ENCODE measurements at places on chromosomes 1 and 21. TPM values are rescaled to one million over a fixed set of nuclear protein-coding genes. Genes with fewer than 3 reads are reported as not detected.
A peak's percentile ranks its signal among the peaks of the same experiment; 100 is the strongest.

- DNase-seq: no peak
Observed at GRCh38 chr1:39828734-39829133, 40.1 kb upstream of the BMP8B start.

DNA sequence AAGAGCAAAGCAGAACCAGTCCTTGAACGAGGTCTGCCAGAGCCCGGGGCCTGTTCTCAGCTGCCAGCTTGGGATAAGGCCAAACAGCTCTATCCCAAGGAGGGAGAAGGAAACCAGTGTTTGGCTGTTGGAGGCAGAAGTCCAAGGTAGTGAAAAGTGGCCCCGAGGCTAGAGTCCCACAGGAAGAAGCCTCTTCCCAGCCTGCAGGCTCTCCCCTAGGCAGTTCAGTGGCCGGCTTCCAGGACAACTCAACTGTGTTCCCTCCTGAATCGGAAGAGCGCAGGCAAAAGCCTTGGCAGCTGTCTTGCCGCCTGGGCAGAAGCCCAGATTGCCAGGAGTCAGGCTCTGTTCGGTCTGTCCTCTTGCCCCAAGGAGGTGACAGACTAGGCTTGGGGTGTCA lies 19.3 kb downstream of the QSOX1 start:
- DNase-seq: peak; percentile 97

GRCh38 chr1:7232441-7233236 lies 447.4 kb downstream of the CAMTA1 start:
- no peak for DNase-seq

The IGSF3 gene
- 5.3 TPM for total RNA-seq

DNA sequence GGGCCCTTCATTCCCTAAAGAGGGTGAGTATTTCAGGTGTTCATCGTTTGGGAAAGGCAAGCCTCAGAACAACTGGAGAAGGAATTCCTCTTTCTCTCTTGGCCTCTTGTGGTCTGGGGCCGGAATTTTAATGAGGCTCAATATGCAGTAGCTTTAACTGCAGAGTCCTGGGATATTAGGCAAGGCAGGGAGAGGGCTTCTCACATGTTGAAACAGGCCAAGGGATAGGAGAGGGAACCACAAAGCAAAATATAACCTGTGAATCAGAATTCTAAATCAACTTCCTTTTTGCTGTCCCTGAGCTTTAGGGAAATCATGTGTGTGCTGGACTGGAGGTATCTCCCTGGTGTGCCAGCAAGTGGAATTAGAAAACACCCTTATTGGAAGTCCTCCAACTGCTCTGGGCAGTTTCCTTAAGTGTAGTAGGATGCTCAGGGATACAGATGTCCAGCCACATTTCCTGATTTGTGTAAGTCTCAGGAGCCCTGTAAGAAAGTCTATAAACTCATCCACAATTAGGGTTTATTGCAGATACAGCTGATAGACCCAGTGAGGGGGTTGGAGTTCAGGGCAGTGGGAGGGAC lies 215.8 kb upstream of the ZRANB2 start:
- DNase-seq: no peak

DNA sequence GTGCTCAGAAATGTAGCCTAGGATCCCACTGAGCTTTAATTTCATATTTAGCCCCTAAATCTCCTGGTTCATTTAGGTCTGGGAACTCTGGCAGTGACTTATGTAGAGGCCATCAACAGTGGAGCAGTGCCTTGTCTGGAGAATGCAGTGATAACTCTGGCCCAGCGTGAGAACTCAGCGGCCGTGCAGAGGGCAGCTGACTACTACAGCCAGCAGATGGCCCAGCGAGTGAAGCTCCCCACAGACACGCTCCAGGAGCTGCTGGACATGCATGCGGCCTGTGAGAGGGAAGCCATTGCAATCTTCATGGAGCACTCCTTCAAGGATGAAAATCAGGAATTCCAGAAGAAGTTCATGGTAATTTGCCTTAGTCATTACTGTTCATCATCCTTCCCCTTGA lies 17.8 kb downstream of the GBP6 start:
- DNase-seq: no peak

The FNDC5 gene
- total RNA-seq: 0.41 TPM

DNA sequence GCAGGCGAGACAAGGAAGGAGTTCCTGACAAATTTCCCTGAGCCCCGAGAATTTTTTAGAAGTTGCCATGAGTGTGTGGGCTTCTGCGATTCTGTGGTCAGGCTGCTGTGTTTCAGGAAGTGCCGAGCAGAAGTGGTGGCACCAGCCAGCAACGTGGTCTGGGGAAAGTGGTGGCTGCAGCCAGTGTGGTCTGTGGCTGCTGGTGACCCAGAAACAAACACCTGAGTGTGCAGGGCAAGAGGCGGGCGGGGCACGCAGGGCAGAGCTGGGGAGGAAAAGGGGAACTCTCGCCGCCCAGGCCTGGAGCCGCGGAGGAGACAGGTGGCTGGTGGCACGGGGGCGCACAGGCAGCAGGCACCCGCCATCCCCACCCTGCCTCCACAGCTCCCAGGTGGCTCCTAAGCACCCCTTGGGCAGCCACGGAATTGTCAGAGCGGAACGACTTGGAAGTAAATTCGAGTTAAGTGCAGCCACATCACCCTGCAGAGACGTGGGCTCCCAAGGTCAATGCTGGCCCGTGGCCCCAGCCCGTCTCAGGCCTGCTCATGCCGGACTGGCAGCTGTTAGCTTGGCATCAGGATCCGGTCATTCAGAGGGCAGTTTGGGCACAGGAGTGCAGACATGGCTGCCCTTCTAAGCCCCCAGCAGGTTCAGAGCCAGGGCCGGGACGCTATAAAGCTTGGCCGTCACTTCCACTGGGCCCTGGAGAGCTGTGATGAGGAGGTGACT lies 25.1 kb downstream of the PRDM16 start:
- no peak for DNase-seq

DNA sequence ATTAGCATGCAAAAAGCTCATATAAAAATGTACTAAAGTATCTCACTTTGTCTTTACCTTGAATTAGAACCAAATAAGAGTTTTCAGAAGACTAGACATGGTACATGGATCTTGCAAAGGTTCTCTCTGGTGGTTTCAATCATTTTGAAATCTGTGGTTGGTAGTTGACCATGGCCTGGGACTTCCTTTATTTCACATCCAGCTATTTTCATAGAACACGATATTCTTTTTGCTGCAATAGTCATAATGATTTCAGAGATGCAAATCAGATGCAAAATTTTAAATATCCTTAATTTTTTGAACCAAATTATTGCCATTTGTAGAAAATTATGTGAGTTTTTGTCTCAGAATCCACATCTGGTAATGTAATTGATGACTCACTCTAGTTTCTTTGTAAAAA lies 375.1 kb upstream of the ZP4 start:
- no peak for DNase-seq

The PYHIN1 gene
- total RNA-seq: 0.82 TPM

The TRIM45 gene
- total RNA-seq: 2.1 TPM

The RGS8 gene
- not detected for total RNA-seq

- DNase-seq: no peak
Observed at GRCh38 chr1:114756009-114756892, 1.5 kb downstream of the CSDE1 start.

The MPC2 gene
- 52.1 TPM for total RNA-seq

DNA sequence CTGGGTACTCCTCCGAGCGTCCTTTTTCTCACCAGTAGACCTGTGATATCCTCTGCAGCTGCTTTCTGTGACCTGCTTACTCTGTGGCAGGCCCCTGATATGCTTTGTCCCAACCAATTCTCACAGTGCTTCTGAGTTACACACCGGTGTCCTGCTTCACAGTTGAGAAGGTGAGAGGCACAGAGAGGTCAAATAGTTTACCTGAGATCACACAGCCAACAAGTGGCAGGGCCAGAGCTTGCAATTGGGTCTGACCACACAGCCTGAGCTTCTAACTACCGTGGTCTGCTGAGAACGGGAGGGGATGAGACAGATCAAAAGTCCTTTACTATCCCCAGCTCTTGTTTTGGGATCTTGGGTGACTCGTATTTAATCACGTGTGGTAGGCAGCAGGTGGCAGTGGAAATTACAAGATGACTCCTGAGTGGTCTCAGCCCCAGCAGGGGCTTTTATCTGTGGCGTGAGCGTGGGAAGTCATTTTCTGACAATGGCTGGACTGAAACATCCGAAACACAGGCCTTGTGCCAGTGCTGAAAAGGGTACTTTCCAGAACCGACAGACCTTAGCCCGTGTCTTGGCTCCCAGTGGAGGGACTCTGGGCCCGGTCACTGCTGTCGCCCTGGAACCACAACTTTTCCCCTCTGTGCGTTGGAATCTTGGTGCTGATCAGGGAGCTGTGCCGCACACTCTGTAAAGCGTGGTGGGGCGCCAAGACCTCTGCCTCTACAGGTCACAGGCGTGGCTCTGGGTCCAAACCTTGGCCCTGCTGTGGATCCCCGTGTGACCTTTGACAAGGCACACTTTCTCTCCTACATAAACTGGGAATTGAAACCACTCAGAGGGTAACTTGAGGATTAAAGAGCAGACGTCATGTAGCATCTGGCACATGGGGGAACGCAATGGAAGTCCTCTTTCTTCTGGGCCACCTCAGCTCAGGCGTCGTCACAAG lies 11.9 kb downstream of the THEMIS2 start:
- DNase-seq: peak; percentile 65

Data from sigmoid colon (tissue), 7 donors.